Upper lobe of left lung (tissue), 6 donors: ENCODE measurements at places on chromosomes 2 and 18.

DNA sequence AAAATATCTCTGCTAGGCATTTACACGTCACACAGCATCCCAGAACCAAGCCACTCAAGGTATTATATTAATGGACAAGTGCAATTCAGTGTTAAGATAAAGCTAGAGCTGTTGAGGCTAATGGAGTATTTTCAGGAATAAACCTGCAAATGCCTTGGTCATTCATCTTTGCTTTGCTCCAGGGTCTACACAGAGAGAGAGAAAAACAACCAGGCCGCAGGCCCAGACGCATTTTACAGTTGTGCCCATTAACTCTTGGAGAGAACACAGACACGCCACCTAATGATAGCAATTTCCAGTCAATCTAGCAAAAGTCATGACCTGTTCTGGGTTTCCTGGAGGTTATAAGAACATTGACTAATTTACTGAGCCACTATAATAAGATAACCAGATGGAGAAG, 829.3 kb downstream of the LRRTM4 start:
- H3K27me3 ChIP-seq, result no peaks in the 10 kb centered on the region
- H3K27ac ChIP-seq, result no peak overlapping the region
- no peak for DNase-seq
- no peaks in the 10 kb centered on the region for H3K36me3 ChIP-seq
- no peak overlapping the region for H3K4me3 ChIP-seq
- no peaks in the 10 kb centered on the region for H3K4me1 ChIP-seq

- DNase-seq, result no peak
- H3K36me3 ChIP-seq, result no peaks in the 10 kb centered on the region
Measured at GRCh38 chr2:222174450-222174849, 124.3 kb downstream of the PAX3 start.

- H3K4me1 ChIP-seq, result no peaks in the 10 kb centered on the region
- H3K27me3 ChIP-seq, result no peaks in the 10 kb centered on the region
- no peaks in the 10 kb centered on the region for H3K36me3 ChIP-seq
- no peak overlapping the region for H3K27ac ChIP-seq
- no peak overlapping the region for H3K4me3 ChIP-seq
Measured at GRCh38 chr18:55097456-55098170, 138.4 kb upstream of the CCDC68 start.

GRCh38 chr2:196131384-196131937, 39.9 kb downstream of the STK17B start:
- DNase-seq, result no peak
- H3K36me3 ChIP-seq, result peaks cover 11% of the 10 kb centered on the region
- H3K4me1 ChIP-seq, result no peaks in the 10 kb centered on the region
- no peak overlapping the region for H3K4me3 ChIP-seq
- H3K27ac ChIP-seq, result no peak overlapping the region

DNA sequence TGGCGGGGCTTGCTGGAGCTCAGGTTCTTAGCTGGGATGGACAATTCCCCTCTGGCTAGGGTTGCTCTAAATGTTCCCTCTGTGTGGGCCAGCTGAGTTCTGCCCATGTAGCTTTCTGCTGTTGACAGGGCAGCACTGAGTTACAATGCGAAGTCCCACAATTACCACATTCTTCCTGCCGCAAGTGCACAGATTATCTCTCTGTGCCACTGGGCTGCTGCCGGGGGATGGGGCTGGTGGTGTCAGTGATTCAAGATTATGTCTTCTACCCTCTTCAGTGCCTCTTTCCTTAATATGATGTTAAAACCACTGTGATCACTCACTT, 708.1 kb downstream of the SLC4A3 start:
- no peaks in the 10 kb centered on the region for H3K27me3 ChIP-seq
- no peaks in the 10 kb centered on the region for H3K4me1 ChIP-seq
- H3K36me3 ChIP-seq, result no peaks in the 10 kb centered on the region
- no peak overlapping the region for H3K4me3 ChIP-seq
- no peak for DNase-seq
- no peak overlapping the region for H3K27ac ChIP-seq

DNA sequence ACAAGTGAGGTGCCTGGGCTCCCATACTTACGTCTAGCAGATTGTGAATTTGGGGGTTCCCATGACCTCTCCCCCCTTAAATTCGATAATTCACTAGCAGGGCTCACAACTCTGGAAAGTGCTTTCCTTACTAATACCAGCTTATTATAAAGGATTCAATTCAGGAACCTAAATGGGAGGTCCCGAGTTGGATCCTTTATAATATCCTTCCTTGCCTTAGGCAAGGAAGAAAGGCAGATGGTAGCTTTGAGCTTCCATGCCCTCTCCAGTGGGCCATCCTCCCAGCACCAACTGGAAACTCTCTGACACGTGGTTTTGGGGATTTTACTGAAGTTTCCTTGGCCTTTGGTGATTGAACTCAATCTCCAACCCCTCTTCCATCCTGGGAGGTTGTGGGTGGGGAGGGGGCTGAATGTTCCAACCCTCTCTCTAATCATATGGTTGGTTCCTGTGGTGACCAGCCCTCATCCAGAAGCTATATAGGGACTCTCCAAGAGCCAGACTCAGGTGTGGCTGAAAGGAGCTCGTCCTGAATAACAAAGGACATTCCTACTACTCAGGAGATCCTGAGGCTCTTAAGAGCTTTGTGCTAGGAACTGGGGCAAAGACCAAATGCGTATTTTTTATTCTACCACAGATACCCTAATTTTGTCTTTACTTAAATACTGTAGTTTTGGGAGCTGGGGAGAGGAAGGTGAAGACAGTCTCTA, 62.2 kb downstream of the HAUS1 start:
- no peaks in the 10 kb centered on the region for H3K36me3 ChIP-seq
- H3K4me3 ChIP-seq, result no peak overlapping the region
- no peaks in the 10 kb centered on the region for H3K27me3 ChIP-seq
- no peaks in the 10 kb centered on the region for H3K4me1 ChIP-seq
- DNase-seq, result no peak
- no peak overlapping the region for H3K27ac ChIP-seq

GRCh38 chr2:142944264-142944663, 66.8 kb downstream of the KYNU start:
- no peak overlapping the region for H3K4me3 ChIP-seq
- H3K4me1 ChIP-seq, result no peaks in the 10 kb centered on the region
- H3K27me3 ChIP-seq, result no peaks in the 10 kb centered on the region
- H3K36me3 ChIP-seq, result no peaks in the 10 kb centered on the region
- H3K27ac ChIP-seq, result no peak overlapping the region

- H3K27ac ChIP-seq, result no peak overlapping the region
- H3K36me3 ChIP-seq, result no peaks in the 10 kb centered on the region
- no peaks in the 10 kb centered on the region for H3K27me3 ChIP-seq
- DNase-seq, result no peak
- H3K4me3 ChIP-seq, result no peak overlapping the region
Measured at GRCh38 chr2:147365622-147366021, 479.2 kb upstream of the ACVR2A start.

DNA sequence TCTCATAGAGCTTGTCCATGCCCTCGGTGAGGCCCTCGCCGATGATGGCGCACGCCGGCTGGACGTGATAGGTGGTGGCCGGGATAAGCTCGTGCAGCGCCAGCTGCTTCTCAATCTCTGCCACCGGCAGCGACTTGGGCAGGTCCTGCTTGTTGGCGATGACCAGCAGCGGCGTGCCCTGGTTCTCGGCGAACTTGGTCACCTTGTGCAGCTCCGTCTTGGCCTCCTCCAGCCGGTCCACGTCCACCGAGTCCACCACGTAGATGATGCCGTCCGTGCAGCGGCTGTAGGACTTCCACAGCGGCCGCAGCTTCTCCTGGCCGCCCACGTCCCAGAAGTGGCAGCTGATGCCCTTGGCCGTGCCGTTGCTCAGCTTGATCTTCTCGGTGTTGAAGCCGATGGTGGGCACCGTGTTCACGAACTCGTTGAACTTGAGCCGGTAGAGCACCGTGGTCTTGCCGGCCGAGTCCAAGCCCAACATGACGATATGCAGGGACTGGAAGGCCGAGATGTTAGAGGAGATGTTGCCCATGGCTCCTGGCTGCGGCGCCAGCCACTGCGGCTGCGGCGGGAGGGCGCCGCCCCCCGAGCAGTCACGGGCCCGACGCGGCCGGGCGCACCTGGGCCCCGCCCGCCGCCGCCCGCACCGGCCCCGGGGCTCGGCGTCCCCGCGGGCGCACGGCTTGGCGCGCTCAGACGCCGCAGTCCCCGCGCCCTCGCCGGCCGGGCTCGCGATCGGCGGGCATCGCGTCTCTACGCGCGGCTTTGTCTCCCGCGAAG, 636 bp downstream of the ARL4C start:
- H3K27me3 ChIP-seq, result no peaks in the 10 kb centered on the region
- peak overlapping the region; percentile 83 for H3K4me3 ChIP-seq
- H3K36me3 ChIP-seq, result no peaks in the 10 kb centered on the region
- H3K27ac ChIP-seq, result peak overlapping the region; percentile 88

GRCh38 chr2:72415781-72416475, 268.3 kb upstream of the CYP26B1 start:
- H3K27ac ChIP-seq, result no peak overlapping the region
- H3K4me1 ChIP-seq, result no peaks in the 10 kb centered on the region
- DNase-seq, result no peak
- H3K4me3 ChIP-seq, result no peak overlapping the region
- H3K36me3 ChIP-seq, result no peaks in the 10 kb centered on the region

GRCh38 chr18:77110936-77111335, 21.6 kb downstream of the MBP start:
- H3K4me1 ChIP-seq, result peaks cover 84% of the 10 kb centered on the region
- H3K36me3 ChIP-seq, result no peaks in the 10 kb centered on the region
- no peak for DNase-seq
- H3K4me3 ChIP-seq, result no peak overlapping the region

DNA sequence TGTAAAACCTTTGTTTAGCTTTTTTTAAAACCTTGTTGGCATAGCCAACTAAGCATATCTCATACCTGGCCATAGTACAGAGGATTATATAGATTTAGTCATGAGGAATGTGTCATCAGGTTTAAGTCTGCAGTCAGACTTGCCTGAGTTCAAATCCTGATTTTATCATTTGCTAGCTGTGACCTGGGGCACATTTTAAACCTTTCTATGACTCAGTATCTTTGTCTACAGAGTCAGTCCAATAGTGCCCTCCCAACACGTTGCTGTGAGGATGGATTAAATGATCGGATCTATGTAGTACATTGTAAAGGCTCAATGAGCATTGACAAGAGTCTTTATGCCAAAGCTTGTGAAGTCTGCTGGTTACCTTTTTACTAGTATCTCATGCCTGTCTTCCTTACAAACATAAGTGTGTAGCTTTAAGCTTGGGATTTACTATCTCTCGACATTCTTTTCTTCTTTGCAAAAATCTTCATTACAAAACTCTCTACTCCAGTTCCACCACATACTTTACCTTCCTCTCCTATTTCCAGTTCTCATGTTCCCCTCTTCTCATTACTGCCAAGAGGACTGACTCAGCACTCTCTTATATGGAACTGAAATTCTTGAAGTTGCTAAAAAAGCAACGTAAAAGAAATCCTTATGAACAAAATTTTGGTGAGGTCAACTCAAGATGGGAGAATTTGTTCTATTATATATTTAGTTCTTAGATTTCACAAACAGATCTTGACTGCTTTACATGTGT, 68.1 kb upstream of the RBMS1 start:
- no peak for DNase-seq
- H3K27ac ChIP-seq, result no peak overlapping the region
- peaks cover 6% of the 10 kb centered on the region for H3K4me1 ChIP-seq
- no peaks in the 10 kb centered on the region for H3K27me3 ChIP-seq

- no peak for DNase-seq
- no peak overlapping the region for H3K27ac ChIP-seq
- peaks cover 4% of the 10 kb centered on the region for H3K36me3 ChIP-seq
- no peaks in the 10 kb centered on the region for H3K27me3 ChIP-seq
- H3K4me3 ChIP-seq, result no peak overlapping the region
- H3K4me1 ChIP-seq, result peaks cover 17% of the 10 kb centered on the region
Measured at GRCh38 chr2:111161971-111162370, 41.3 kb downstream of the BCL2L11 start.

GRCh38 chr2:165794536-165794928, 485 bp upstream of the GALNT3 start:
- peak; percentile 76 for DNase-seq
- no peaks in the 10 kb centered on the region for H3K27me3 ChIP-seq
- H3K4me1 ChIP-seq, result peaks cover 26% of the 10 kb centered on the region
- peak overlapping the region; percentile 93 for H3K27ac ChIP-seq
- H3K36me3 ChIP-seq, result no peaks in the 10 kb centered on the region

GRCh38 chr2:104412384-104412783, 441.5 kb upstream of the POU3F3 start:
- no peaks in the 10 kb centered on the region for H3K27me3 ChIP-seq
- H3K4me3 ChIP-seq, result no peak overlapping the region
- peak; percentile 36 for DNase-seq

GRCh38 chr2:33265584-33266338, 210.7 kb upstream of the RASGRP3 start:
- no peak overlapping the region for H3K4me3 ChIP-seq
- H3K27ac ChIP-seq, result no peak overlapping the region
- no peak for DNase-seq
- H3K27me3 ChIP-seq, result no peaks in the 10 kb centered on the region

DNA sequence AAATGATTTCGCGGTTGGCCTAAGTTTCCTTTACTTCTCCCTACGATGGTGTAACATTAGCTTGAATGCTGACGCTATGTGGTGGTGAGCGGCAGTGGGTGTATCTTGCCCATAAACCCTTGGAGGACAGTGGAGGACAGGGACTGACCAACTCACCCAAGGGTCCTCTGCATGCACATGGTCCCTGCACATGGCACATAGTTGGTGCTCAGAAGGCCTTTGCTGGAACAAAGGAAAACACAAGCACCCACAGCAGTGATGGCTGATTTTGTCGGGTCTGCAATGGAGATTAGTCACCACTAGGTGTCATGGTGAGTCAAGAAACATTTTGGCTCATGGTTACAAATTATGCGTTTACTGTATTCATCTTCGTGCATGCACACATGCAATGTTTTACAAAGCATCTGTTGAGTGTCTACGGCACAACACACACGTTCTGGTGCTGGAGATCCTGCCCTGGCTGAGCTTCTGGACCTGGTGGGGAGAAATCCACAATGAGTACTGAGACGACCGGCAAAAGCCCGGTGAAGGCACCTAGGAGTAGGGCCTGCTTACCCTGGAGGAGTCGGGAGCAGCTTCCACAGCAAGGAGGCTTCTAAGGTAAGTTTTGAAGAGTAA, 44.0 kb downstream of the PDCL3 start:
- no peak overlapping the region for H3K4me3 ChIP-seq
- no peaks in the 10 kb centered on the region for H3K4me1 ChIP-seq
- H3K27me3 ChIP-seq, result no peaks in the 10 kb centered on the region
- H3K27ac ChIP-seq, result no peak overlapping the region
- DNase-seq, result no peak
- no peaks in the 10 kb centered on the region for H3K36me3 ChIP-seq

DNA sequence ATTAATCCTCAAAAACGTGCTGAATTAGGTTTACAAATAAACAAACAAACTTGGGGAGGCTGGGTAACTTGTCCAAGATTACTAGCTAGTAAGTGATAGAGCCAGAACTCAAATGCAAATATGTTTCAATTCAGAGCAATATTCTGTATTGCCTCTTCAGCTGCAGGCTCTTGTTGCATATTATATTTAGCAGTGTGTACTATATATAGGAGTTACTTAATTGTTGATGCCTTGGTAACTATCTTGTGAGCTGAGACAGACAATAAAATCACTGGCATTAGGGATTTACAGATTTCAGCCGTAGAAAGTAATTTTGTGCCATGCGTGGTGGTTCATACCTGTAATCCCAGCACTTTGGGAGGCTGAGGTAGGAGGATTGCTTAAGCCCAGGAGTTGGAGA, 10.2 kb upstream of the ANKRD12 start:
- peaks cover 35% of the 10 kb centered on the region for H3K36me3 ChIP-seq
- no peak overlapping the region for H3K4me3 ChIP-seq
- DNase-seq, result no peak
- no peak overlapping the region for H3K27ac ChIP-seq

GRCh38 chr2:181754105-181754504, 73.8 kb upstream of the NEUROD1 start:
- no peak overlapping the region for H3K27ac ChIP-seq
- DNase-seq, result no peak
- no peaks in the 10 kb centered on the region for H3K36me3 ChIP-seq
- no peaks in the 10 kb centered on the region for H3K27me3 ChIP-seq
